CD4-positive, alpha-beta memory T cell (primary cell): ENCODE measurements at places on chromosomes 13 and 19. TPM values are rescaled to one million over a fixed set of nuclear protein-coding genes. Genes with fewer than 3 reads are reported as not detected.

DNA sequence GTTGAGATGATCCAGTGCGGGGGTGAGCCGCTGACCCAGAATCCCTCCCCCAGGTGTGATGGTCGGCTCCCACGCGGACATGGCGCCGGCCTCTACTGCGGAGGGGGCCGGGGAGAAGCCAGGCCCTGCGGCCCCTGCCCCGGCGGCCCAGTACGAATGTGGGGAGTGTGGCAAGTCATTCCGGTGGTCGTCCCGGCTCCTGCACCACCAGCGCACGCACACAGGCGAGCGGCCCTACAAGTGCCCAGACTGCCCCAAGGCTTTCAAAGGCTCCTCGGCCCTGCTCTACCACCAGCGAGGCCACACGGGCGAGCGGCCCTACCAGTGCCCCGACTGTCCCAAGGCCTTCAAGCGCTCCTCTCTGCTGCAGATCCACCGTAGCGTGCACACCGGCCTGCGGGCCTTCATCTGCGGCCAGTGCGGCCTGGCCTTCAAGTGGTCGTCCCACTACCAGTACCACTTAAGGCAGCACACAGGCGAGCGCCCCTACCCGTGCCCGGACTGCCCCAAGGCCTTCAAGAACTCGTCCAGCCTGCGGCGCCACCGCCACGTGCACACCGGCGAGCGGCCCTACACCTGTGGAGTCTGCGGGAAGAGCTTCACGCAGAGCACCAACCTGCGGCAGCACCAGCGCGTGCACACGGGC lies 3.7 kb upstream of the NAT14 start:
- no peaks in the 10 kb centered on the region for H3K36me3 ChIP-seq
- no peak overlapping the region for H3K4me3 ChIP-seq
- no peaks in the 10 kb centered on the region for H3K27me3 ChIP-seq

GRCh38 chr13:32669030-32669646 lies 82.9 kb downstream of the PDS5B start:
- no peaks in the 10 kb centered on the region for H3K36me3 ChIP-seq
- H3K4me1 ChIP-seq = no peaks in the 10 kb centered on the region
- no peak overlapping the region for H3K4me3 ChIP-seq
- peak; percentile 37 for DNase-seq

- no peaks in the 10 kb centered on the region for H3K36me3 ChIP-seq
- no peak overlapping the region for H3K4me3 ChIP-seq
- no peak overlapping the region for H3K27ac ChIP-seq
- no peak for DNase-seq
- peaks cover 4% of the 10 kb centered on the region for H3K4me1 ChIP-seq
- H3K27me3 ChIP-seq = no peaks in the 10 kb centered on the region
Observed at GRCh38 chr13:35162420-35162819, 220.3 kb downstream of the NBEA start.

GRCh38 chr19:310781-311496 lies 19.7 kb upstream of the PLPP2 start:
- no peaks in the 10 kb centered on the region for H3K27me3 ChIP-seq
- no peaks in the 10 kb centered on the region for H3K4me1 ChIP-seq
- H3K36me3 ChIP-seq = peaks cover 29% of the 10 kb centered on the region
- H3K4me3 ChIP-seq = no peak overlapping the region

DNA sequence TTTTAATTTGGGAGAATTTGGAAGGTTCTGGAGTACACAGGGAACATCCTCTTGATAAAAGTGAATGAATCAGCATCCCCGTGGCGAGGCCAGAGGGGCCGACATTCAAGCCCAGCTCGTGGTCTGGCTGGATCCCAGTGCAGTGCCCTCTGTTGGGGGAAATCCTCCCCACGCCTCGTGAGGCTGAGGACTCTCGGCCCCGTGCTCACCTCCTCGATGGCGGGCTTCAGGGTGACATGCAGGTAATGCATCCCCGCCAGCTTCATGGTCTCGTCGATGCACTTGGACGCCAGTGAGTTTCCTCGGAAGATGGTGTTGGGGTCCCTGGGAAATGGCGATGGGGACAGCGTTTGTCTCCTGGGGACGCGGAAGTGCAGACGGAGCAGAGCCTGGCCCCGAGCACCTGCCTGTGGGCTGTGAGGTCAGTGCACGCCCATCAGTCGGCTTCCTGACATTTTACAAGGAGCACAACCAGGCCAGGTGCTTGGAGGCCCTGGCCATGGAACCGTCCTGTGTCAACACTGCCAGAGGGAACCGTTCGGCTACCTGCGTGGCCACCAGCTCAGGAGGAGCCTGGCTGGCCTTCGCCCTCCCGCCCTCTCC lies 43.3 kb upstream of the C13orf46 start:
- no peak overlapping the region for H3K27ac ChIP-seq
- DNase-seq = no peak
- H3K4me3 ChIP-seq = no peak overlapping the region
- no peaks in the 10 kb centered on the region for H3K4me1 ChIP-seq
- H3K36me3 ChIP-seq = peaks cover 92% of the 10 kb centered on the region

GRCh38 chr19:29532097-29532496 lies 6.3 kb downstream of the VSTM2B start:
- no peak overlapping the region for H3K27ac ChIP-seq
- peaks cover 4% of the 10 kb centered on the region for H3K27me3 ChIP-seq

DNA sequence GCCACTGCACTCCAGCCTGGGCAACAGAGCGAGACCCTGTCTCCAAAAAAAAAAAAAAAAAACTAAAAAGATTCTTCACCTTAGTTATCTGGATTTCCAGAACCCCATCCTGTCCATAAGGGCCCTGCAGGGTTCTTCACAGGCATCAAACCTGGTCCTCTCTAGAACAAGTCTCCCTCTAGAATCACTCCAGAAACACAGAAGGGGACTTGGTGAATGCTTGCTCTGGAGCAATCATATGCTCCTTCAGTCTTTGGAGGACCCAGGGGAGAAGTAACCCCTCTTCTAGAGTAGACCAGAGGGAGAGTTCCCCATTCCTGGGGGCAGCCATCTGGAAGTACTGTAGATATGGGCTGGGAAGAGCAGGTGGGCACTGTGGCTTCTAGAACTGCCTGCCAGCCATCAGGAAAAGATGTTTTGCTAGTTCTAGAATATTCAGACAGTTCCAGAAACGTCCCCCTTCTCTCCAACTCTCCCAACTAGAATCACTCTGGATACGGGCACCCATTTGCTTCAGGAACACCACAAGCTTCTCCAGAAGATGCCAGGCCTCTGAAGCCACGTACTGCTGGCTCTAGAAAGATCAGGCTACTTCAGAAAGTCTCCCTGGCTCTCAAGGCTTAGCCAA lies 2.8 kb downstream of the FUT1 start:
- peak; percentile 27 for DNase-seq
- H3K4me3 ChIP-seq = no peak overlapping the region
- H3K27ac ChIP-seq = no peak overlapping the region
- no peaks in the 10 kb centered on the region for H3K36me3 ChIP-seq

The CYP4F8 gene
- total RNA-seq = not detected

The ZNF525 gene
- 36.5 TPM for total RNA-seq
